ENCODE measurements at places on chromosomes 2 and 18.
A peak's percentile ranks its signal among the peaks of the same experiment; 100 is the strongest.

- no peak for DNase-seq
These were observed 190.8 kb upstream of the PARD3B start for GRCh38 chr2:204354442-204354856.

DNA sequence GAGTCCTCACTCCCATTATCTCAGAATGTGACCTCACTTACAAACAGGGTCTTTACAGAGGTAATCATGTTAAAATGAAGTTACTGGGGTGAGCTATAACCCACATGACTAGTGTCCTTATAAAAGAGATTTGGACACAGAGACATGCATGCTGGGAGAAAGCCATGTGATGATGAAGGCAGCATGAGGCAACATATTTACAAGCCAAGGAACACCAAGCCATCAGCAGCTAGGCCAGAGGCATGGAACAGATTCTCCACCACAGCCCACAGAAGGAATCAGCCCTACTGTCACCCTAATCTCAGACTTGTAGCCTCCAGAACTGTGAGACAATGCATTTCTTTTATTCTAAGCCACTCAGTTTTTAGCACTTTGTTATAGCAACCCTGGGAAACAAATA is 171.9 kb downstream of the EN1 start:
- no peak for DNase-seq

- no peak for DNase-seq
These were observed 43.3 kb upstream of the SERPINB2 start for GRCh38 chr18:63844254-63844653.

GRCh38 chr18:61892683-61893308 is at the start of gene RNF152:
TSS of gene RNF152 (minus strand) at chr18:61893007. CDS start at chr18:61816463, 76,544 bp downstream.
- DNase-seq = peak; percentile 6

GRCh38 chr2:216546641-216547403 is 48.2 kb downstream of the RPL37A start:
- DNase-seq = no peak

GRCh38 chr2:113848758-113849415 is 41.0 kb upstream of the ACTR3 start:
- DNase-seq = peak; percentile 17

DNA sequence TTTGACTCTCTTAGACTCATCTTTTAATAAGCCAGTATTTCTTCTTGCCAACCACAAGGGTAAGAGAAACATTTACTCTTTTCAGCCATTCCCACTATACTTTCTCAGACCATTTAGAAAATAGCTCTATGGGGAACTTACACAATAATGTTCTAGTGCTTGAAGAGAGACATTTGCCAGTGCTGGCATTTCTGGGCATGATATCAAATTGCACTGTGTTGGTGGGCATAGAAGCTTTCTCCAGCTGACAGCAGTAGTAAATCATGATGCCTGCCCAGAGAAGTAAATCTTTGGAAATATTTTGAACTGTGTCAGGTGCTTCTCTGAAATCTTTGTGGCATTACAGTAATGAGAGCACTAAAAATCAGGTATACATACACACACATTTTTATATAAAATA is 346.6 kb downstream of the CBLN2 start:
- no peak for DNase-seq

- no peak for DNase-seq
These were observed 23.7 kb upstream of the TEX51 start for GRCh38 chr2:126874961-126875360.

- DNase-seq = no peak
These were observed 68.7 kb downstream of the KCTD1 start for GRCh38 chr18:26479681-26480079.

DNA sequence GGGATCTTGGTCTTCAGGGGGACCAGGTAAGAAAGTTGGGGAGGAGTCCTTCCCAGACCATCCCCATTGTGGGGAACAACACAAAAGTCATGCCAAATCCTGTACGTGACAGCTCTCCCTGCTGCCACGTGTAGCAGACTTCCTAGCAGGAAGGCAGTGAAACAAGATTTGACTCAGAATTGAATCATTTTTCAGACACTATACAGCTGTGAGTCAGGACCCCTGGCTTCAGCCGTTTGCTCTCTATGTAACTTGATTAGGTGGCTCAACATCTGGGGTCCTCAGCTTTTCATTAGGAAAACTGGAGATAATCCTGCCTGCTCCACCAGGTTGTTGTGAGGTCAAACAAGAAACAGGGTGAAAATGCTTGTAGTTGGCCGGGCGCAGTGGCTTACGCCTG is 32.9 kb upstream of the PDCL3 start:
- DNase-seq = no peak

GRCh38 chr2:111032721-111033429 is 87.8 kb upstream of the BCL2L11 start:
- DNase-seq = no peak

- peak; percentile 26 for DNase-seq
These were observed 966 bp downstream of the ADCY3 start for GRCh38 chr2:24919037-24919505.

DNA sequence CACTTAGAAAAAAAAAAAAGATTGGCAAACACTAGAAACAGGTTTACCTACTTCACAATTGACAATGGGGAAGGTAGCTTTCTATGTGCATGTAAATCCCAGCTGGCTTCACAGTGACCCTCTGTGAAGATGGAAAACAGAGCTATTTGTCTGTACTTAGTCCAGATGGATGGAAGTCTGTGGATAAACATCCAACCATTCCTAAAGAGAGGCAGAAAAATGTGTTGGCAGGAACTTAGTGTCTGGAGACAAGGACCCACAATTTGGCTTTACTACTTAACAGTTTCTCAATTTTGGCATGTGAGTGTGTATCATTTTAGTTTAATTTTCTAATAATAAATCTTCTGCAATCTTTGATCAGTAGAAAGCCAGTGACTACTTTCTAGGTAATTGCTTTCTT is 154.4 kb downstream of the RAD51AP2 start:
- no peak for DNase-seq

DNA sequence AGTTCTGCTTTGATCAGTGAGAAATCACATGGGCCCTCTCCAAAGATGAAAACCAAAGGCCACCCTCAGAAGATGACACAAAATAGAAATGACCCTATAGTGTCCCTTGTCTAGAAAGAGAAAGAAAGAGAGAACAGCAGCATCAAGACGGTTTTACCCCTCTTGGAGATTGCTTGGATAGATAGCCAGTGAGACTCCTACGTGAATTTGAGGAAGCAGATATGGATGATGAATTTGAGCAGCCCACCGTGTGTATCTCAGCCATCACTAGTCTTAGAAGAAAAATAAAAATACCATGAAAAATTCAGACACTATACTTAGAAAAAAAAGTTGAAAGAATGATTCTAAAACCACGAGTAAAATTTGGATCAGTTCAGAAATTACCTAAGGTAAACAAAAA is 329.1 kb upstream of the CNTNAP5 start:
- no peak for DNase-seq

DNA sequence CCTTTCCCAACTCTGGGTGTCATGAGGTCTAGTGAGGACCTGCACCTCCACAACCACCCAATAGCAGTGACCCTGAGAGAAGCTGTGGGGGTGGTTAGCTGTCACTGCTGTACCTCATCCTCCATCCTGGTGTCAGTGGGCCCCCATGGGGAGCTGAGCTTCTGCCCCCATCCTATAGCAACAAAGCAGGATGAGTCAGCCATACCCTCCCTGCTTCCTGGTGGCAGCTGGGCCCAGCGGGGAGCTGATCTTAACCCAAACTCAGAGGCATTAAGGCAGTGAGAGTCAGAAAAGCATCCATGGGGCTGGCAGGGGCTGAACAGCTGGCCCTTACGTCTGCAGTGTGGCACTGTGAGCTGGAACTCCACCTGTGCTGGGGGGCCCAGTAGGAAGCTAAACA is 247.8 kb upstream of the HDAC4 start:
- DNase-seq = no peak

- no peak for DNase-seq
These were observed 54.3 kb downstream of the GPD2 start for GRCh38 chr2:156490466-156490840.

GRCh38 chr18:13328213-13328612 is 109.7 kb downstream of the LDLRAD4 start:
- no peak for DNase-seq

- no peak for DNase-seq
These were observed 715.4 kb upstream of the ZEB2 start for GRCh38 chr2:145235312-145235711.

DNA sequence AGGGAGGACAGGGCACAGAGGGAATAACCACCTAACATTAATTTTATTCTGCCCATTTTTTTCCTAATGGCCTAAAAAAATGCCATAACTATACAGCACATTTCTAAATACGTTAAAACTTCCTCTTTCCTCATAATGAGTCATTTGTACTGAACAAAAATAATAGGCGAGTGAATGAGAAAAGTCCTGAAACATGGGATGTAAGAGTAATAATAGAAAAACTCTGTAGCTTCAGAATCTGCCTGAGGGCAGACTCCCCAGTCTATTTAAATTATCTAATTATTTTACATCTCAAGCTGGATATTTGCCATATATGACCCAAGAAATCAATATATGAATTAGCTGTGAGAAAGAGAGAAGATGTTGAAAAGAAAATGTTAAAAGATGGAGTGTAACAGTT is 285.1 kb downstream of the TMX3 start:
- DNase-seq = no peak

DNA sequence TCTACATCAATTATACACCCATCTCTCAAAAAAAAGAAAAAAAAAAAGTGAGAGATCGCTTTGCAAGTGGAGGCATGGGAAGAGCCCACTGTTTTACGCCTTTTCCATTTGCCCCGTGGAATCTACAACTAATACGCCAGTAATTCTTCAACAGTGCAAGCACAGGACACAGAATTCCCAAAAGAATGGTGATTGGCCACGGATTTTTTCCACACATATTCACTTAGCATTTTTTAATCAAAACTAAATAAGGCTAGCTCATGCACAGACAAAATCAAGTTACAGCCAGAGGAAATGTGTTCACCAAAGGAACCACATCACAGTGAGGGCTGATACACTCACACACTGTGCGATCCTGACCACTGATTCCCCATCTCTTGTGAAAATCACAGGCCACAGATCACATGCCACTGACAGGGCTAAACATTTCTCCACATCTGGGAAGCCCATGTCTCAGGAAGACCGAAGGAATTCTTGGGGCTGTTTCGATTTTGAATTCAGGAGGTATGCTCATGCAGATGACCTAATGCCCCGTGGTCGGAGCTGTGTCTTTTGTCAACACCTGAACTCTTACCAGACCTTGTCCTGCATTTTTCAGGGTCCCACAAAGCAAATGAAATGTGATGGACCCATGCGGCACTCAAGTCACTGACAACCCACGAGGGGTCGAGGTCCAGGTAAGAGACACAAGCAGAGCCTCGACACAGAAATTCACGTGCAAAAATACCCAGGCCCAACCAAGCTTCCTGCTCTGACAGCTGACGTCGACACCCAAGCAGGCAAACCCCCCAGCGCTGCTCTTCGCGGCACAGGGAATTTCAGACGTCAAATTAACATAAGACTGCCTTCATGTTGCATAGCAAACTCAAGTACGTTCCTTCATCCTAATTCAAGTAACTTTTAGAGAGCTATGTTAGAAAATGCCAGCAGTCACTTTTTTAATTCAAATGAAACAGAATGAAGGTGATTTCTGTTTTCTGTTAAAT is 69.6 kb downstream of the ZNF516 start:
- no peak for DNase-seq

GRCh38 chr2:238415036-238415764 is 11.5 kb upstream of the ASB1 start:
- no peak for DNase-seq

DNA sequence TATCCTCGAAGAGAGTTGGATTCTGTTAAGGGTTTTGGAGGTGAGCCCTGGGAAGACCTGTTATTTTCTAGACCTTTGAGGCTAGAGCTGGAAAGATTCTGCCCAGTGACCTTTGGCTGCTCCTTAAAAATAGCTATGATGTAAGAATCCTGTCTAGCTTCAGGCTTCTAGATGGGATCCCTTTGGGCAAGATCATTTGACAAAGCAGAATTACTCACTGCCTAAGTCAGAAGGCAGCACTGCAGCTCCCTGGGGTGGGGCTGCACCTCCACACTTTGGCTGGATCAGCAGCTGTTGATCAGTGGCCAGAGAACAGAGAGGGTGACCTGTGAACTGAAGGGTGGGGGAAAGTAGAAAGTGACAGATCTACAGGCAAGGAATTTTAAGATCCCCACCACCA is 103.8 kb downstream of the ASAP2 start:
- DNase-seq = no peak

GRCh38 chr2:24725956-24726355 is 67.2 kb downstream of the PTRHD1 start:
- no peak for DNase-seq

DNA sequence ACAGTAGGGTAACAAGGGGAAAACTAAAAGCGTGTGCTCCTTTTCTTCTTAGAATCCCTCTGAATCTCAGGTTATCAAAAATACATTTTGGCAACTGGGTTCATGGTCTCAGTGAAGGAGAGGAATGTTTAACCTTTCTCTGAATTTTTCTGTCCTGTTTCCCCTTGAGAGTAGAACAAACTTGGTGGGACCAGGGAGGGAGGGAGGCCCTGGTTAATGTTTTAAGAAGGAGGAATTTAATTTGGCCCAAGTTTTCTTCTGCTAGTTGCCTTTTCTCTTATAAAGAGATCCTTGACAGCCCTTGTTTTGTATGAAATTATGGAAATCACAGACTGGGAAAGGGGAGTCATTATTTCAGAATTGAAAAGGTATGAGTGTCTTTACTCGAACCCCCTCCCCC is 12.2 kb upstream of the POU3F3 start:
- no peak for DNase-seq

DNA sequence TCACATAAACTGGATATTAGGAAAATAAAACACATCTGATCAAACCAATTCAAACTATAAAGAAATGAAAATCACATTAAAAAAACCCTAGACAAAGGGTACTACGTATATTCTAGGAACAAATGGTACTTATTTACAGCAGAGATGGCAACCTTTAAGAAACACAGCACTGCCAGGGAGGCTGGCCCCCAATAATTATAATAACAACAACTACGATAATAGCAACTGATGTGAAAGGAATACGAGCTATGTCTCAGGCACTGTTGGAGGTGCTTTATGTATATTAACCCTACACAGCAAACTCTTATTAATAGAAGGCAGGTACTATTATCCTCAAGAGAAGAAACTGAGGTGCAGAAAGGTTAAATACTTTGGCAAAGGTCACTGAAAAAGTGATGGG is 193.9 kb downstream of the NBAS start:
- DNase-seq = no peak

GRCh38 chr2:46780801-46781445 is 134.7 kb downstream of the MCFD2 start:
- DNase-seq = no peak

DNA sequence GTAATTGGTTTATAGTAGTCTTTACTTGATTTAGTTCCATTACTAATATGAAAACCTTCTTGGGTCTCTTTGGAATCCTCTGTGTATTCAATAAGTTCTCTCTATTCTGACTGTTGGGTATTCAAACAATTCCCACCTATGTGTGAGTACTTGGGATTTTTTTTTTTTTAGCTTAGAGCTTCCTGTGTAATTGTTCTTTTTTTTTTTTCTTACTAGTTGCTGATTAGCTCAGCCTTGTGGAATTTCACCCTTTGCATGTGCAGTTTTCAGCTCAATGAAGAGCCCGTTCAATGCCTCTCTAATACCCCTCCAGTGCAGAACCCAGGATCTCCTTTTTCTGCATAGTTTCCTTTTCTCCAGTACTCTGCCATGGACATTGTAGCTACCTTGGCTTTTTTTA is 339.1 kb upstream of the GALNT5 start:
- no peak for DNase-seq

GRCh38 chr2:155747531-155747930 is 585.0 kb downstream of the NR4A2 start:
- DNase-seq = no peak

- no peak for DNase-seq
These were observed 75.9 kb downstream of the PTGR3 start for GRCh38 chr18:75132931-75133525.

GRCh38 chr2:233544200-233544610 is 22.4 kb downstream of the USP40 start:
- no peak for DNase-seq
